Uterus (tissue), 4 donors: ENCODE measurements at places on chromosomes 13 and 19. TPM values are rescaled to one million over a fixed set of nuclear protein-coding genes. Genes with fewer than 3 reads are reported as not detected.

DNA sequence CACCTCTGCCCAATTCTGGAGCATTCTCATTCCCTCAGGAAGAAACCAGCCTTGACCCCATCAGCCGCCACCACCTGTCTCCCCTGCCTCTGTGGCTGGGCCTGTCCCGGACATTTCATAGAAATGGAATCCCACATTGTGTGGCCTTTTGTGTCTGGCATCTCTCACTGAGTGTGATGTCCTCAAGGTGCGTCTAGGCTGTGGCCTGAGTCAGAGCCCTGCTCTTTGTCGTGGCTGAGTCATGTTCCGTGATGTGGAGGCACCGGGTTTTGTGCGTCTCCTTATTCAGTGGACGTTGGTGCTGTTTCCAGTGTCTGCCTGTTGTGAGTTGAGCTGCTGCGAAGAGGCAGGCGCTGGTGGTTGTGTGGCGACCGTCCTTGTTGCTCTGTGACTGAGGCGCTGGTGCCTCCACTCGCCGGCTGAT lies 3.5 kb downstream of the FZR1 start:
- DNase-seq: no peak

- DNase-seq: no peak
These were observed 15.4 kb upstream of the RAB20 start for GRCh38 chr13:110576736-110577476.

GRCh38 chr13:104011505-104012241 lies 945.5 kb upstream of the SLC10A2 start:
- DNase-seq: no peak

GRCh38 chr19:29840066-29840950 lies 28.5 kb downstream of the CCNE1 start:
- no peak for DNase-seq

Gene SMARCA4
- 78.7 TPM for total RNA-seq
